ENCODE measurements at places on chromosomes 1 and 21. TPM values are rescaled to one million over a fixed set of nuclear protein-coding genes. Genes with fewer than 3 reads are reported as not detected.

The TRMT1L gene
- total RNA-seq: 4.7 TPM

The MMEL1 gene
- 0.67 TPM for total RNA-seq

The TNFRSF18 gene
- 14.8 TPM for total RNA-seq

The MAP10 gene
- 0.99 TPM for total RNA-seq

The CRABP2 gene
- total RNA-seq: 3.2 TPM

The TCP10L gene
- total RNA-seq: 0.34 TPM

The RHD gene
- not detected for total RNA-seq

The KIF21B gene
- 65.4 TPM for total RNA-seq

The KRTAP20-1 gene
- not detected for total RNA-seq

The KCNAB2 gene
- 147 TPM for total RNA-seq

The C1orf226 gene
- total RNA-seq: not detected

DNA sequence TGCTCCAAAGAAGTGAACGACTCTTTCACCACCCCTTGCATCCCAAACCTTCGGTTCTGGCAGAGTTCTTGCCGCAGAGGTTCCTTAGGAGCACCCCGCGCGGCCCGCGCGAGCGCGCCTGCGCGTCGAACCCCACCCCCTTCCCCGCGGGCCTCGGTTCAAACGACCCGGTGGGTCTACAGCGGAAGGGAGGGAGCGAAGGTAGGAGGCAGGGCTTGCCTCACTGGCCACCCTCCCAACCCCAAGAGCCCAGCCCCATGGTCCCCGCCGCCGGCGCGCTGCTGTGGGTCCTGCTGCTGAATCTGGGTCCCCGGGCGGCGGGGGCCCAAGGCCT is at the start of gene C1orf56:
TSS of gene C1orf56 (plus strand) at position 161 of the 334 bp plus-strand sequence. CDS start at position 258, 97 bp downstream.
- H3K4me1 ChIP-seq: peaks cover 54% of the 10 kb centered on the region
- H3K27ac ChIP-seq: peak within 1 kb of the TSS; percentile 65
- DNase-seq: peak; percentile 68
- H3K27me3 ChIP-seq: no peaks in the 10 kb centered on the region
- H3K4me3 ChIP-seq: peak within 1 kb of the TSS; percentile 84

DNA sequence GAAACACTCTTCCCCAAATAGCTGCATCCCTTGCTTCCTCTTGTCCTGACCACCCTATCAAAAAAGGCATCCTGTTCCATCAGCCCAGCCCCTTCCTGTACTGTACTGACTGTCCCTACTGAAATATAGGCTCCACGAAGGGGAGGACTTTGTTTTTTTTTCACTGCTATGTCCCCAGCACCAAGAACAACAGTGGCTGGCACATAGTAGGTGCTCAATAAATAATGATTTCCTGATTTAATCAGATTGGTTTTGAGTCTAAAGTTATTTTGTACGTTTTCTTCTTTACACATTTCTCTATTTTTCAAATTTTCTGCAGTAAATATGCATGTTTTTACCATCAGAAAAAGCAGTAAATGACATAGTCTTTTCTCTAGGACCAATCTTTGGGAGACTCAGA is 73.9 kb downstream of the CD58 start:
- H3K27ac ChIP-seq: no peak overlapping the region
- H3K4me3 ChIP-seq: no peak overlapping the region
- H3K27me3 ChIP-seq: no peaks in the 10 kb centered on the region
- H3K4me1 ChIP-seq: peaks cover 12% of the 10 kb centered on the region
- DNase-seq: no peak
- H3K36me3 ChIP-seq: no peaks in the 10 kb centered on the region

- H3K36me3 ChIP-seq: peaks cover 3% of the 10 kb centered on the region
- H3K27ac ChIP-seq: no peak overlapping the region
- no peak overlapping the region for H3K4me3 ChIP-seq
- no peak for DNase-seq
These were observed 72.2 kb downstream of the MRPL37 start for GRCh38 chr1:54272134-54272533.

DNA sequence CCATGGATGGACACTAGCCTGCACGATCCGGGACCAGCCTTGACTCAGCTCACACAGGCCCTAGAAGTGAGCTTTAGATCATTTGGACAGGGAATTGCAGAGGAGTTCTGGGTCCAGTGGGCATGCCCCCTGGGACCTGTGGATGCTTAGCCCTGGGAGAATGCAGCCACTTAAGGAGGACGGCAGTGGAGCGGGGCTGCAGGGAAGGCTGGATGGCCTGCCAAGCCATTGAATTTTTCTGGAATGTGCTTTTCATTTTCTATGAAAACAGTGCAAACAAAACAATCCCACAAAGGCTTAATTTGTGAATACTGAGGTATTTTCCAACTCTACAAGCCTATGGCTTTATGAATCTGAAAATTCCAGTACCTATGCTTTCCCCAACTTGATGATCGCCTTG is 80.4 kb upstream of the GCLM start:
- no peaks in the 10 kb centered on the region for H3K36me3 ChIP-seq
- H3K4me3 ChIP-seq: no peak overlapping the region
- H3K4me1 ChIP-seq: peaks cover 2% of the 10 kb centered on the region
- no peak overlapping the region for H3K27ac ChIP-seq
- no peak for DNase-seq
- peaks cover 10% of the 10 kb centered on the region for H3K27me3 ChIP-seq

GRCh38 chr1:209653915-209654351 is 1.7 kb upstream of the LAMB3 start:
- peaks cover 35% of the 10 kb centered on the region for H3K4me1 ChIP-seq
- no peak overlapping the region for H3K4me3 ChIP-seq
- no peaks in the 10 kb centered on the region for H3K36me3 ChIP-seq
- DNase-seq: no peak
- H3K27ac ChIP-seq: no peak overlapping the region

GRCh38 chr1:61269602-61270001 is 187.2 kb downstream of the NFIA start:
- no peak for DNase-seq
- no peaks in the 10 kb centered on the region for H3K36me3 ChIP-seq
- H3K27me3 ChIP-seq: no peaks in the 10 kb centered on the region
- no peak overlapping the region for H3K27ac ChIP-seq
- no peaks in the 10 kb centered on the region for H3K4me1 ChIP-seq
- H3K4me3 ChIP-seq: no peak overlapping the region

DNA sequence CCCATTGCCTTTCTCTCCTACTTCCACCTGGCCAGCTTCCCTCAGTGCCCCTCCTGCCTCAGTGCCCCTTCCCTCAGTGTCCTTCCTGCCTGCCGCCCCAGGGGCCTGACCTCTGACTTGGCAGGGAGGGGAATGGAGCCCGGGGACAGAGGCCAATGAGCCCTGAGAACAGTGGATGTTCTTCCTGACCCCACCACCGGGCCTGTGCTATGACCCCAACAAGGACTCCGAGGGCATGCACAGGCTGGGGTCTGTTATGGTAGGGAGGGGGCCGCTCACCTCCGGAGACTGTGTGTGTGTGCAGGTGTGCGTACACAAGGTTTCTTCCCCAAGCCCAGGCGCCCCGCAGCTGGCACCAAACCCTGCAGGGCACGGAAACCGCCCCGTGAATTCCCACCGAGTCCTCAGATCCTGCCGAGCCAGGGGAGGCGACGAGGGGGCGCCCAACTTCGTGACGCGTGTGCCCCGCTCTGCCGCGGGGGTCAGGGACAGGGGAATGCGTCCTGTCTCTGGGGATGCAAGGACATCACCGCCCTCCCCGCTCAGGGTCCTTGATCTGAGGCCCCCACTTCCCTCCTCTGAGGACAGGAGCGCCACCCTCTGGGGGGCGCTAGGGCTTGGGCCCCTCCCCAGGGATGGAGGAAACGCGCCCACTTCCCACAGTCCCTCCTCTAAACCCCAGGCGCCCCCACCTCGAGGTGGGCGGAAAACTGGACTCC is 766 bp downstream of the RAP1GAP start:
- H3K4me1 ChIP-seq: peaks cover 25% of the 10 kb centered on the region
- no peaks in the 10 kb centered on the region for H3K36me3 ChIP-seq
- H3K4me3 ChIP-seq: peak overlapping the region; percentile 7
- DNase-seq: no peak
- H3K27ac ChIP-seq: no peak overlapping the region
- peaks cover 45% of the 10 kb centered on the region for H3K27me3 ChIP-seq

DNA sequence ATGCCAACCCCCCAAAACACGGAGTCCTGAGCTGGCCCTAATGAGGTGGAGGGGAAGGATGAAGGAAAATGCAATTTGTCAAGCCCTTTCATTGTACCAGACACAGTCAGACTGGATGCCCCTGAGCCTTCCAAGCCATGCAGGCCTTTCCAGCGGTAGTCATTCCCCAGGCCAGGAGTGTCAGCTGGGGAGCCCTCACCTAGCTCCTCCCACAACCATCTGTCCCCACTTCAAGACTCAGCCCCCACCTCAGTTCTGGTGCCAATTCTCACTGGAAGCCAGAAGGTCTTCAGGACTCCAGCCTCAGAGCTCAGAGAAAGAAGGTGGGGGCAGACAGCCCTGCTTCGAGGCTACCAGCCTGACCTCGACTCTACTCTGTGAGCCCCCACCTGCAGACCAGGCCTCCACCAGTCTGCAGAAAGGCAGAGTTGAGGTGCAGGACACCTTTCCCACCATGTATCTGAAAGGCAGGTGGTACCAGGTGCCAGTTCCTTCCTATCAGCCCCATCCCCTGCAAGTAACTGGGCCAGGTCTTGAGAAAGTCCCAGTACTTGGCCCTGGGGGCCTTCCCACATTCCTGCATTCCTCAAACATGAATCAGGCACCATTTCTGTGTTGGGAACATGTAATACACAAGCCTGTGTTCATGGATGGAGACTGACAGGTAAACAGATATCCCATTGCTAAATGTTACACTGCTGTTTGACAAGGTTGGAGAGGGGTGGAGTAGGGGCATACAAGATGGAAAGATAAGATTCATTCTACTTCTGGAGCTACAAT is 180.6 kb upstream of the EDN2 start:
- no peak overlapping the region for H3K4me3 ChIP-seq
- H3K36me3 ChIP-seq: no peaks in the 10 kb centered on the region
- H3K27me3 ChIP-seq: no peaks in the 10 kb centered on the region
- peak overlapping the region; percentile 32 for H3K27ac ChIP-seq

GRCh38 chr1:26537951-26538352 is 8.4 kb downstream of the RPS6KA1 start:
- H3K36me3 ChIP-seq: no peaks in the 10 kb centered on the region
- no peak overlapping the region for H3K4me3 ChIP-seq
- peak; percentile 62 for DNase-seq
- H3K27me3 ChIP-seq: no peaks in the 10 kb centered on the region
- peaks cover 90% of the 10 kb centered on the region for H3K4me1 ChIP-seq

DNA sequence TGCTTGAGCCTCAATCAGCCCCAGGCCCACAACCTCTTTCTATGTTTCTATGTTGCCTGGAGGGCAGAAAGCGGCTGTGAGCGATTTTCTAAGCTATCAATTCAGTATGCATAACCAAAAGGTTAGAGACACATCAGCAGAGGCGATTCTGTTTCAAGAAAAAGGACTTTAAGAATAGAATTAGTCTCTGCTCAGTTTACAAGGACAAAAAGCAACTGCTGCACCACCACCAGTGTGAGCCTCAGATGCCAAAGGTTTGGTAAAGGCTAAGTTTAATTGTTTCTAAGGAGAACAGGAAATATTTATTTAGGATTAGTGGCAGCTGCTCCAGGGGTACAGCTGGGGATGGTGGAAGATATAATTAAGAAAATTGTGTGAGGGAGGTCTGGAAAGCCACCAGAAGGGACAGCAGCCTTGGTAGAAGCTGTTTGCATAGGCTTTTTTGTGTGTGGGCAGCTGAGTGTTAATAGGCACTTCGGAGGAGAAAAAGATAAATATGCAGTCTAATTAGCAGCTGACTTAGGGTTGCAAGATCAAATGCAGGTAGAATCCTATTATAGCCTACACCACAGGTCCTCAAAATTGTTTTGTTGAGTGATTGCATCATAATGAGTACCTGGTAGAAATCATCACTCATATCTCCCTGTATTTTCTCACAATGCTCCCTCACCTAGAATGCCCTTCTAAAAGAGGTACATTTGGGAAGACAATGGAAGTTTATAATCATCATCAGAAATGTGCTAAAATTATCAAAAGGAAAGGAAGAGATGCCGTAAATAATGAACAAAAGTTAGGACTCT is 35.8 kb downstream of the ZC3H11B start:
- H3K4me3 ChIP-seq: no peak overlapping the region
- no peaks in the 10 kb centered on the region for H3K4me1 ChIP-seq
- no peak for DNase-seq
- H3K27ac ChIP-seq: no peak overlapping the region

GRCh38 chr1:93446837-93447451 is 974 bp upstream of the FNBP1L start:
- H3K27me3 ChIP-seq: peaks cover 16% of the 10 kb centered on the region
- no peak overlapping the region for H3K27ac ChIP-seq
- H3K36me3 ChIP-seq: no peaks in the 10 kb centered on the region

- H3K4me3 ChIP-seq: no peak overlapping the region
- H3K36me3 ChIP-seq: no peaks in the 10 kb centered on the region
- no peak overlapping the region for H3K27ac ChIP-seq
- no peak for DNase-seq
- no peaks in the 10 kb centered on the region for H3K4me1 ChIP-seq
These were observed 349.4 kb downstream of the DUSP10 start for GRCh38 chr1:221392453-221392852.

GRCh38 chr1:30342535-30343141 is 380.7 kb downstream of the MATN1 start:
- H3K4me1 ChIP-seq: no peaks in the 10 kb centered on the region
- no peak overlapping the region for H3K4me3 ChIP-seq
- H3K27ac ChIP-seq: no peak overlapping the region
- no peaks in the 10 kb centered on the region for H3K36me3 ChIP-seq
- H3K27me3 ChIP-seq: peaks cover 28% of the 10 kb centered on the region

GRCh38 chr21:46667741-46668380 is 32.4 kb downstream of the PRMT2 start:
- peaks cover 16% of the 10 kb centered on the region for H3K4me1 ChIP-seq
- no peak for DNase-seq
- no peak overlapping the region for H3K27ac ChIP-seq
- H3K36me3 ChIP-seq: peaks cover 19% of the 10 kb centered on the region
- peaks cover 6% of the 10 kb centered on the region for H3K27me3 ChIP-seq
- H3K4me3 ChIP-seq: peak overlapping the region; percentile 55

- H3K27me3 ChIP-seq: no peaks in the 10 kb centered on the region
- H3K27ac ChIP-seq: no peak overlapping the region
- no peaks in the 10 kb centered on the region for H3K4me1 ChIP-seq
- no peak for DNase-seq
- H3K36me3 ChIP-seq: peaks cover 7% of the 10 kb centered on the region
- H3K4me3 ChIP-seq: no peak overlapping the region
These were observed 68.9 kb downstream of the CAMTA1 start for GRCh38 chr1:6854166-6854565.

DNA sequence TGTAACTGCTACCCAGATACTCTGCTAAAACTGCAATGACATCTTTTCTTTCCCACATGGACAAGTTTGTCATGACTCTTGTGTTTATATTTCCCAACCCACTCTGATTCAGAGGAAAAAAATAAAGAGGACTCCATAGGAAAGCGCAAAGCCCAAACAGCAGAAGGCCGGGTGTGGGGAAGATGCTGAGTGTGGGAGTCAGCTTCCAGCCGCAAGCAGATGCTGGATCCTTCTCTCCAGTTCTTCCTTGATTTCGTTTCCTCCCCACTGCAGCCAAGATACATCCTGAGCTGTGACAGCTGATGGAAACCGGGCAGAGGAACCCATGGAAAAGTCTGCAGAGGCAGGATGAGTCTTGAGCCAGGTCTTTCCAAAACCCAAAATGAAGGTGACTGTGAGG is 498.2 kb downstream of the PLPP3 start:
- DNase-seq: no peak
- H3K36me3 ChIP-seq: no peaks in the 10 kb centered on the region
- no peak overlapping the region for H3K4me3 ChIP-seq
- H3K27ac ChIP-seq: no peak overlapping the region

Data from CD4-positive, alpha-beta T cell (primary cell).